Pancreas (tissue), 10 donors: ENCODE measurements at places on chromosomes 1 and 21.
A peak's percentile ranks its signal among the peaks of the same experiment; 100 is the strongest.

DNA sequence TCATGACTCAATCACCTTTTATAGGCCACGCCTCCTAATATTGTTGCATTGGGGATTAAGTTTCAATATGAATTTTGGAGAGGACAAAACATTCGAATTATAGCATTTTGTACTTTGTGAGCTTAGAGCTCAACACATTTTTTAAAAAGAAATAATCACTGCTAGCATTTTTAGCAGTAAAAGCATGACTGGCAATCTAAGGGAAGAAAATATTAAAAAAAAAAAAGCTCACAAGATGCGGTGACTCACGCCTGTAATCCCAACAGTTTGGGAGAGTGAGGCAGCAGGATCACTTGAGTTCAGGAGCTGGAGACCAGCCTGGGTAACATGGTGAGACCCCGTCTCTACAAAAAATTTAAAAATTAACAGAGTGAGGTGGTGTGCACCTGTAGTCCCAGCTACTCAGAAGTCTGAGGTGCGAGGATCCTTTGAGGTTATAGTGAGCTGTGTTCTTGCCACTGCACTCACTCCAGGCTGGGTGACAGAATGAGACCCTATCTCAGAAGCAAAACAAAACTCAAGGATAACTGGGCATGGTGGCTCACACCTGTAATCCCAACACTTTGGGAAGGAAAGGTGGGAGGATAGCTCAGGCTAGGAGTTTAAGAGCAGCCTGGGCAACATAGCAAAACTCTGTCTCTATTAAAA, 28.8 kb upstream of the DIPK1A start:
- no peak for DNase-seq

DNA sequence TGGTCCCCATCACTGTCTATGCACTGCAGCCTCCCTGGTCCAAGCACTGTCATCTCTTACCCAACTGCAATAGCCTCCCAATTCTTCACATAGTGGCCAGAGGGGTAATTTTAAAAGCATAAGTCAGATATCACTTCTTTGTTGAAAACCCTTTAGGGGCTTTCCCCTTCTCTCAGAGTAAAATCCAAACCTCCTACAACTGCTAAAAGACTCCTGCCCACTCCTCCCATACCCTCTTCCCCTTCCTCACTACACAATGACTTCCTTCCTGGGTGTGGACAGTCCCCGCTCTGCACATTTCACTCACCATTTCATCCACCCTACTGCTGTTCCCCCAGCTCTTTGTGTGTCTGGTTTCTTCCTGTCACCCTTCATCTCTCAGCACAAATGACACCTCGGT, 8.3 kb downstream of the MCOLN2 start:
- DNase-seq = no peak

GRCh38 chr1:13583966-13584791, 547 bp downstream of the PDPN start:
- DNase-seq = peak; percentile 59

DNA sequence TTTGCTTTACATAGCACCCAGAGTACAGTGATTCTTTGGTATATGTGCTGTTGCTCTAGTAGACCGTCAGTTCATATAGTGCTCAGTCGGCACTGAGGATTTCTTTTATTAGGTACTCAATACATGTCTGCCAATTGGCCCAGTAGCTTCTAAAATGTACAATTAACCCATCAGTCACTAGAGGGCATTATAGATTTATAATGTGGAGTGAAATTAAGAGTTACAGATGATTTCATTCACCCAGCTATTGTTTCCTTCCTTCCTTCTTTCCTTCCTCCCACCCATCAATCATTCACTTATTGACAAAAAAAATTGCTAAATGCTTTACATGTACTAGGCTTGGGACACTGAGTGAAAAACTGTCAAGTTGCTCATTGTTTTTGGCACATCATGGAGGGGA, 263.6 kb upstream of the USP24 start:
- no peak for DNase-seq

DNA sequence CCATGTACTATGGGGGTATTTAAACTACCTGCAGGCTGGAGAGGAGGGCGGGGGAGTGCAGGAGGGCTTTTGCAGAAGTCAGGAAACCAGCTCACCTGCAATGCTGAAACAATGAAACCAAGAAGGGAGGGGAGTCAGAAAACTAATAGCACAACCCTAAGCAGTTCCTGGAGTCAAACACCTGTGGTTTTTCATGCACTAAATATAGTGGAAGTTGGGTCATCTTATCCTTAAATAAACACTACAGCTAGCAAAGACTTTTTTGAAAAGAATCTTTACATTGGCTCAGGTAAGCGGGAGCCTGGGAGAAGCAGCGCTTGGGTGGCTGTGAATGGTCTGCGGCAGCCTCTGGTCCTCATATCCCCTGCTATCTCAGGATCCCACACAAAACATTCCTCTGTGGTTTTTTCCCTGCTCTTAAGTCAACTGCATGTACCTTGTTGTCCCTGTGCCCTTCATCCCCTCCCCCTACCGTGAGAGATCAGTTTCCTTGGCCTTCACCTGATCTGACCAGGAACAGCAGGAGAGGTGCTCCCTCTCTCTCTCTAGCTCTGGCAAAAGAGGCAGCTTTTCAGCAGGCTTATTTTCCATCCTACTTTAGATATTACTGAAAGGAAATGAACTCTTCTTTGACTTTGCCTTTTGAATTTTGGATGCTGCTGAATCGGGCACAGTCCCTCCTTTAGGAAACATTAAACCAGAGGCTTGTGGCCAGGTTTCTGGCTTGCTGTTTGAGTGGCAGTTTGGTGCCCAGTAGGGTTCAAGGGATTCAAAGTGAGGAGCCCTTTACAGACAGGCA, 26.6 kb downstream of the TENT5C start:
- DNase-seq = peak; percentile 57

DNA sequence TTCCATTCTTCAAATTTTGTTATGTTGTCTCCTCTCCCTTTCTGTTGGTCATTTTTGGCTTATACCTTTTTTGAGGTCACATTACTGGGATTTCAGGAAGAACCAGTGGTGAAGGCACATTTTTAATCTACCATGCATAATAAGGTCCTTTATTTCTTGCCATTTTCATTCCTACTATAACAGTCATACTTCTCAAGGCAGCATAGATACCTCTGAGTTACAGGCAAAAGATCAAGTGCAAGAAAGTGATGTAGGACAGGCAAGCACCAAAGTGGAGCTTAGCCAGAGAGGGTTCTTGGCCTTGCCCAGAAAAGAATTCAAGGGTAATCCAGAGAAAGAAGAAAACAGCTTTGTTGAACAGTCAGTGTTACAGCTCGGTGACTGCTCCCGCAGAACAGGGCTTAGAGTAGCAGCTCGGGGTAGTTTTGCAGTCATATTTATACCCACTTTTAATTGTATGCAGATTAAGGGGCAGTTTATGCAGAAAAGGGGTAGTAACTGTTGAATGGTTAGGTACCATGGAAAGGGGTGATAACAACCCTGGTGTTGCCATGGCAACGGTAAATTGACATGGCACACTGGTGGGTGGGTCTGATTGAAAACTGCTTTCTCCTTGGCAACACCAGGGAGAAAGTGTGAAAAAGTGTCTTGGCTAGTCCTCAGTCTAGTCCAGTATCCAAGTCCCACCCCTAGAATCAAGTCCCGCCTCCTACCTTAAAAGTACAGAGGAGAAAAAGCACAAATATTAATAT, 39.6 kb upstream of the DOCK7 start:
- DNase-seq = no peak

DNA sequence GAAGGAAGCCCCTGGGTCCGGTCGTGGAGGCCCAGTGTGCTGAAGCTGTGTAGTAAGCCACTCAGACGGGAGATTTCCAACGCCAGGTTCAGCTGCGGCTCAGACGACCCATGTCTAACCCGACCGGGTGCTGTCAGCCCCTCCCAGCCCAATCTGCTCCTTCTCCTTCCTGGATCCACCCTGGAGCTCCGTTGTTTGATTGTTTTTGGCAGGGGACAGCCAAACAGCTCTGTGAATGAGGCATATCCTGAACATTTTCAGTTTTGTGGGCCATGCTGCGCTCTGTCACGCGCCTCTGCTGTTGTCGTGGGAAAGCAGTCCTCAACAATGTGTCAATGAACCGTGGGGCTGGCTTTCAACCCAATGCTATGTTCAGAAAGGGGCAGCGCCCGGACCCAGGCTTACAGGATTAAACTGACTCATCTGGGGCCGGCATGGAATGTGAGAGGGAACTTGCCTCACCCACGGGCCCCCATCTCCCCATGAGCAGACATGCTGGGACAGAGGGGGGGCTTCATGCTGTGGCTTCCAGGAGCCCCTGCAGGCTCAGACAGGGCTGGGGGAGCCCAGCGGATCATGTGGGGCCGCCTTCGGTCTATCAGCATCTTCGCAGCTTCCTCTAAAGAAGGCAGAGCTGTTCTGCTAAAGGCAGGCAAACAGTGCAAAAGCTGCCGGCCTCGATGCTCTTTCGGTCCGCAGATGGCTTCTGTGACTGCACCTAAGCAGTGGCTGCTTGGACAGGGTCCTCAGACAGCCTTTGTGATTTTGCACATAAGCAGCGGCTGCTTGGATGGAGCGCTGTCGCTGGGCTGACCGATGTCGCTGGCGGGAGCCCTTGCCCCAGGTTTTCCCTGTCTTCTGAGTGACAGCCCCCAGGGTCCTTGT, 101.7 kb downstream of the RIPK4 start:
- DNase-seq = no peak

DNA sequence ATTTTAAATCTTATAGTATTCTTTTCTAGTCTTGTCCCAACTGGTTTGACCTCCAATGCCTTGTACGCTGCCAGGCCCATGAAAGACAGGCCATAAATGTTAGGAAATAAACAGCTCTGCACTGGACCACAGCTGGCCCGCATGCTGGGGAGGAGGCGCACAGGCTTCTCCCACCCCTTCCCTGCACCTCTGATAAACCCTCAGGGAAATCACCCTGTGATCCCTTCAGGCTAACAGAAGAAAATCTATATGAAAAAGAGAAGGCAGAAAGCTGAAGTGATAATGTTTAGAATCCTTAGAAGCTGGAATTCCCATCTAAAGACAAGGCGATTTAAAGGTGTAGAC, 41.5 kb downstream of the COLGALT2 start:
- DNase-seq = no peak
